ENCODE measurements at places on chromosomes 5 and 9.

DNA sequence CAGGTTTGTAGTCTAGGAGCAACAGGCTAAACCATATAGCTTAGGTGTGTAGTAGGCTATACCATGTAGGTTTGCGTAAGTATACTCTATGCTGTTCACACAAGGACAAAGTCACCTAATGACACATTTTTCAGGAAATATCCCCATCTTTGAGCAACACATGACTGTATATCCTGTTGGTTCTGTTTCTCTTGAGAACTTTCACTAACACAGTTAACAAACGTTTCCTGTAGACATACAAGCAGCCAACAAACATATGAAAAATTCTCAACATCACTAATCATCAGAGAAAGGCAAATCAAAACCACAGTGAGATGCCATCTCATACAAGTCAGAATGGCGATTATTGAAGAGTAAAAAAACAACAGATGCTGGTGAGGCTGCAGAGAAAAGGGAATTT, 68.2 kb downstream of the NR2F1-AS1 start:
- no peak for DNase-seq
- H3K4me3 ChIP-seq, result no peak overlapping the region
- H3K27ac ChIP-seq, result no peak overlapping the region
- H3K4me1 ChIP-seq, result no peaks in the 10 kb centered on the region
- H3K27me3 ChIP-seq, result no peaks in the 10 kb centered on the region
- H3K36me3 ChIP-seq, result no peaks in the 10 kb centered on the region

DNA sequence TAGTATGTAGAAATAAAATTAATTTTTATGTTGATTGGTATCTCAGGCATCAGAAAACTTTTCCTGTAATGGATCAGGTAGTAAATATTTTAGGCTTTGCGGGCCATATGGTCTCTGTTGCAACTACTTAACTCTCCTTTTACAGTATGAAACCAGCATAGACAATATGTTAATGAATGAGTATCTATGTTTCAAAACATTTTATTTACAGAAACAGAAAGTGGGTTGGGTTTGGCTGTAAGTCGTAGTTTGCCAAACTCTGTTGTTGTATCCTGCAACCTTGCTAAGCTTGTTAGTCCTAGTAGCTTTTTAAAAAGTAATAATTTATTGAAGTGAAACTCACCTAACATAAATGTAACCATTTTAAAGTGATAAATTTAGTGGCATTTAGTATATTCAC, 132.1 kb downstream of the NR3C1 start:
- DNase-seq, result no peak
- no peaks in the 10 kb centered on the region for H3K36me3 ChIP-seq
- no peak overlapping the region for H3K27ac ChIP-seq
- no peaks in the 10 kb centered on the region for H3K27me3 ChIP-seq

GRCh38 chr9:116860509-116861120, 173.5 kb downstream of the TRIM32 start:
- H3K36me3 ChIP-seq, result no peaks in the 10 kb centered on the region
- peak; percentile 84 for DNase-seq
- H3K27ac ChIP-seq, result no peak overlapping the region

DNA sequence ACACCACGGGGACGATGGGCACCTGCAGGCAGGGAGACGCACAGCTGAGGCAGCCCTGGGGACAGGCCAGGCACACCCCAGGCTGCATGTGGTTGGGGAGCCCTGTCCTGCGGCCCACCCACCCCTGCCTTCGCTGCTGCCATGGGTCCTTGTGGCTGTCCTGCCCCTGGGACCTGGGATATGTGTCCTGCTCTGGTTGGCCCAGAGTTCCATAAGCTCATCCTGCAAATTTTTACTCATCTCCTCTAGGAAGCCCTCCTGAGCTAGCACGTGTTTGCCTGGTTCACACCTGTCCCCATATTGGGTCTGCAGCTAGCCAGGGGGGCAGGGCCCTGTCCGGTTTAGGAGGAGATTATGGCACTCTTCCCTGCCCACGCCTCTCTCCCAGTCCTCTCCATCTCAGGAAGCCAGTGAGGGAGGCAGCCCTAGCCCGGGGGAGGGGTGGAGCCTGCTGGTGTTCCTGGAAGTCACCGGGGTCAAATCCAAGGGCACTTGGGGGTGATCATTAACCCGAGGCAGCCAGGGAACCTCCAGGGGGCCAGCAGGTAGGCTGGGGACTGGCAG, 12.2 kb downstream of the EGFL7 start:
- H3K36me3 ChIP-seq, result no peaks in the 10 kb centered on the region
- H3K4me3 ChIP-seq, result no peak overlapping the region
- no peak for DNase-seq
- no peaks in the 10 kb centered on the region for H3K4me1 ChIP-seq
- H3K27me3 ChIP-seq, result no peaks in the 10 kb centered on the region

- no peak overlapping the region for H3K4me3 ChIP-seq
- DNase-seq, result no peak
- H3K27me3 ChIP-seq, result no peaks in the 10 kb centered on the region
- no peak overlapping the region for H3K27ac ChIP-seq
Observed at GRCh38 chr9:127723444-127723843, 7.6 kb downstream of the TTC16 start.

DNA sequence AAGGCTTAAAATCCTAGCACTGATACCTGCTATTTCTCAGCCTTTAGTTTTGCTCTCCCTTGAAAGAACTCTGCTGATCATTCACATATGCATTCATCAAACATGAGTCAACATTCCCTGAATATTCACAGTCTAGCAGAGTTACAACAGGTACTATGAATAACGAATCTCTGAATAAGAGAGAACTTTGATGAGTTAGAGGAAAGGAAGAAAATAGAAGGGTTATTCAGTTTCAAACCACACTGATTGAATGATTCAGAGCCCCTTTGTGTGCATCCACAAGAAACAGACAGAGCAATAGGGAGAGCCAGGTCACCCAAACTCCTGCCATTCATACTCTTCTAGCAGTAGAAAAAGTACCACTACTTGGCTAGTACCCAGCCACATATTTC, 36.0 kb downstream of the FOXD1 start:
- H3K4me1 ChIP-seq, result no peaks in the 10 kb centered on the region
- no peaks in the 10 kb centered on the region for H3K36me3 ChIP-seq
- H3K27ac ChIP-seq, result no peak overlapping the region
- no peak for DNase-seq

DNA sequence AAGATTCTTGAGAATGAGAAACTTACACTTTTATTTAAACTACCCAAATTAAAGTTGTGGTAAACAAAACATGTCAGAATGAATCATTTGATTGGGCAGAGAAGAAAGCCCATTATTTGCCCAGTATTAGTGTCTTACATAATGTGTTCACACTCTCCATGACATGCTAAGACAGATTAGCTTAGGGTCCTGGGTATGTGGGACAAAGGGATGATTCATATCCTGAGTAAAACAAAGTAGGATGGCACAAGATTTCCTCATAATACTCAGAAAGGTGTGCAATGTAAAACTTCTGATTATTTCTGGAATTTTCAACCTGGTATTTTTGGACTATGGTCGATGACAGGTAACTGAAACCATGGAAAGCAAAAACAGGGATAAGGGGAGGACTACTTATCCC, 183.9 kb upstream of the POU5F2 start:
- no peak overlapping the region for H3K4me3 ChIP-seq
- DNase-seq, result no peak
- no peaks in the 10 kb centered on the region for H3K36me3 ChIP-seq
- H3K4me1 ChIP-seq, result no peaks in the 10 kb centered on the region
- no peak overlapping the region for H3K27ac ChIP-seq
- H3K27me3 ChIP-seq, result no peaks in the 10 kb centered on the region

GRCh38 chr5:146890066-146890465, 11.5 kb upstream of the PPP2R2B start:
- no peak for DNase-seq
- H3K4me3 ChIP-seq, result no peak overlapping the region
- H3K36me3 ChIP-seq, result no peaks in the 10 kb centered on the region
- no peaks in the 10 kb centered on the region for H3K4me1 ChIP-seq
- H3K27ac ChIP-seq, result no peak overlapping the region

DNA sequence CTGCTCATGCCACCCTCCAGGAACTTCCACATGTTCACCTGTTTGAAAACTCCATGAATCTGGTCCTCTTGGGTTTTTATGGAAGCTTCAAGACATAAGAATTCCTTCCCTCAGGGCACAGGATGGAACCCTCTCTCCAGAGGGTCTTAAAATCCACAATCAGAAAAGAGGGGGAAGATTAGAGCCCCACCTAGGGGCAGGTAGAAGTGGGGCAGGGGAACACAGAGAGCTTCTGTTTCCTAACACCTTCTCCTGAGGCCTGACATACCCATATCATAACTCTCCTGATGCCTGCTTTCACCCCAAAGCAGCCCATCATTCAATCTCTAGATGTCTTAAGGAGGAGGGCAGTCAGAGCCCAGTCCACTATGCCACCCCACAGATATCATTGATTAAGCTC, 1087.7 kb upstream of the ARRDC3 start:
- H3K27me3 ChIP-seq, result no peaks in the 10 kb centered on the region
- H3K4me3 ChIP-seq, result no peak overlapping the region
- no peaks in the 10 kb centered on the region for H3K4me1 ChIP-seq
- peak; percentile 1 for DNase-seq

DNA sequence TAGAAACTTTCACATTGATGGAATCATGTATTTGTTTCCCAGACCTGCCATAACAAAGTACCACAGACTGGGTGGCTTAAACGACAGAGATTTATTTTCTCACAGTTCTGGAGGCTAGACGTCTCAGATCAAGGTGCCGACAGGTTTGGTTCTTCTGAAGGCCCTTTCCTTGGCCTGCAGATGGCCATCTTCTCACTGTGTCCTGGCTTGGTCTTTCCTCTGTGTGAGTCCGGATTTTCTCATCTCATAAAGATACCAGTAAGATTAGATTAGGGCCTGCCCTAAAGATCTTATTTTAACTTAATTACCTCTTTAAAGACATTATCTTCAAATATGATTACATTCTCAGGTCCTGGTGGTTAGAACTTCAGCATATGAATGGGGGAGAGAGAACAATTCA, 5.8 kb downstream of the USP20 start:
- no peaks in the 10 kb centered on the region for H3K27me3 ChIP-seq
- DNase-seq, result no peak
- H3K36me3 ChIP-seq, result no peaks in the 10 kb centered on the region
- no peak overlapping the region for H3K27ac ChIP-seq
- no peak overlapping the region for H3K4me3 ChIP-seq
- H3K4me1 ChIP-seq, result peaks cover 7% of the 10 kb centered on the region

- H3K4me3 ChIP-seq, result no peak overlapping the region
- H3K27ac ChIP-seq, result no peak overlapping the region
- no peaks in the 10 kb centered on the region for H3K36me3 ChIP-seq
- DNase-seq, result no peak
Observed at GRCh38 chr9:126650404-126651341, 36.9 kb downstream of the LMX1B start.

DNA sequence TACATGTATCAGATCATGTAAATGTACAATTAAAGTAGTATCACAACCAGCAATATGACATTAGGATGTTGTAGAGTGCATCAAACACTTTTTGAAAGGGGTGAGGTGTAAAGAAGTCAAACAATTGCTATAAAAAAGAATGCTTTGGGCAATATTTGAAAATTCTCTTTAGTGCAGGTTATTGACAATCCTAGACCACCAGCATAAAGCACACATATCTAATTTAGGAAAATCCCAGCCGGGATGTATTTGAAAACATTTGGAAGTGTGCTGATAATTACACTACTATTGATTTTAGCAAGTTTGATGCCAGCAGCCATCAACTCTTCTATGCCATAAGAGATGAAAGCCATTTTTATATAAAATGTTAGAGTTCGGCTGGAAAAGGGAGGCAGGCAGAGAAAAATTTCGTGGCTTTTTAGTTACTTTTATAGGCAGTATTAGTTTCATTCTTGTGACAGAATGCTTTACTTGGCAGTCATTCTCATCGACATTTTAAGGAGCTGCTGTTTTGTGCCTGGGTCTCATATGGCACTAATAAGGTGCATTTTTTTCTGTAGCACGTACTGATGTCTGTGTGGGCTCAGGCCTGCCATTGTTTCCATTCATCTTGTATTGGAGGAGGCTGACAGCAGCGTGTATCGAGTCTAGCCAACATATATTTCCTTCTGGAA, 285.7 kb downstream of the AOPEP start:
- no peaks in the 10 kb centered on the region for H3K27me3 ChIP-seq
- no peak for DNase-seq
- no peaks in the 10 kb centered on the region for H3K4me1 ChIP-seq
- H3K4me3 ChIP-seq, result no peak overlapping the region
- H3K36me3 ChIP-seq, result no peaks in the 10 kb centered on the region

GRCh38 chr9:3807601-3808000, 281.8 kb upstream of the RFX3 start:
- H3K36me3 ChIP-seq, result no peaks in the 10 kb centered on the region
- no peak overlapping the region for H3K4me3 ChIP-seq
- H3K4me1 ChIP-seq, result no peaks in the 10 kb centered on the region
- DNase-seq, result no peak
- no peaks in the 10 kb centered on the region for H3K27me3 ChIP-seq

- H3K27me3 ChIP-seq, result no peaks in the 10 kb centered on the region
- H3K4me3 ChIP-seq, result no peak overlapping the region
- DNase-seq, result no peak
- H3K36me3 ChIP-seq, result no peaks in the 10 kb centered on the region
- H3K27ac ChIP-seq, result no peak overlapping the region
Observed at GRCh38 chr5:107968998-107969397, 298.3 kb upstream of the EFNA5 start.

DNA sequence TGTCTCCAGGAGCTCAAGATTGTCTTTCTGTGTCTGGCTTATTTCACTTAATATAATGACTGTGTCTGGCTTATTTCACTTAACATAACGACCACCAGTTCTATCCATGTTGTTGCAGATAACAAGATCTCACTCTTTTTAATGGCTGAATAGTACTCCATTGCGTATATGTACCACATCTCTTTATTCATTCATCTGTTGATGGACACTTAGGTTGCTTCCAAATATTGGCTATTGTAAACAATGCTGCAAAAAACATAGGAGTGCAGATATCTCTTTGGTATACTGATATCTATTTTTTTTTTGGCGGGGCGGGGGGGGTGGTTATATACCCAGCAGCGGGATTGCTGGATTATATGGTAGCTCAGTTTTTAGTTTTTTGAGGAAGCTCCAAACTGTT, 45.5 kb downstream of the FER start:
- DNase-seq, result no peak
- H3K36me3 ChIP-seq, result no peaks in the 10 kb centered on the region
- H3K27ac ChIP-seq, result no peak overlapping the region
- no peak overlapping the region for H3K4me3 ChIP-seq

GRCh38 chr9:17402309-17402708, 176.6 kb upstream of the SH3GL2 start:
- H3K27me3 ChIP-seq, result no peaks in the 10 kb centered on the region
- no peaks in the 10 kb centered on the region for H3K36me3 ChIP-seq

GRCh38 chr5:67969176-67969575, 246.4 kb upstream of the PIK3R1 start:
- no peak for DNase-seq
- H3K27me3 ChIP-seq, result no peaks in the 10 kb centered on the region
- no peak overlapping the region for H3K4me3 ChIP-seq

All from iPS DF 6.9 (cell line).